ENCODE measurements at places on chromosomes 2 and 18.

DNA sequence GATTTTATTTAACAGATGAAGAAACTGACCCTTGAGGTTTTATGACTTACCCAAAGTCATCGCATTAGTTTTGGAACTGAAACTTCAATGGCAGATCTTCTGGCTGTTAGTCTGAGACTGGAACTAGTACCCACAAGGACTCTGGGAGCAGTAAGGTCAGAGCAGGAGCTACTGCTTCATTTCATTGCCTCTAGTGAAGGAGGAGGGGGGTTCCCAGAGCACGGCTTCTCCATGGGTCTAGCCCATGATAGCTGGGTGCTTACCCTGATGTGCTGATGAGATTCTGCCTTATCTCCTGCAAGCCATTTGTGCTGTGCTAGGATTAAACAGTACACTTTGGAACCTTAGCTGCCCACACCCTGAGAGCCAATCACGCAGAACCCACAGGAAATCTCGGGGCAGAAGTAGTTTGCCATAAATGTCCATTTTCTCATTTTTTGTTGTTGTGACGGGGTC is 5.4 kb upstream of the RNASEH1 start:
- DNase-seq = no peak

GRCh38 chr2:106165561-106165960 is 28.5 kb downstream of the UXS1 start:
- DNase-seq = no peak

- no peak for DNase-seq
Measured at GRCh38 chr2:226904592-226904991, 68.7 kb downstream of the RHBDD1 start.

DNA sequence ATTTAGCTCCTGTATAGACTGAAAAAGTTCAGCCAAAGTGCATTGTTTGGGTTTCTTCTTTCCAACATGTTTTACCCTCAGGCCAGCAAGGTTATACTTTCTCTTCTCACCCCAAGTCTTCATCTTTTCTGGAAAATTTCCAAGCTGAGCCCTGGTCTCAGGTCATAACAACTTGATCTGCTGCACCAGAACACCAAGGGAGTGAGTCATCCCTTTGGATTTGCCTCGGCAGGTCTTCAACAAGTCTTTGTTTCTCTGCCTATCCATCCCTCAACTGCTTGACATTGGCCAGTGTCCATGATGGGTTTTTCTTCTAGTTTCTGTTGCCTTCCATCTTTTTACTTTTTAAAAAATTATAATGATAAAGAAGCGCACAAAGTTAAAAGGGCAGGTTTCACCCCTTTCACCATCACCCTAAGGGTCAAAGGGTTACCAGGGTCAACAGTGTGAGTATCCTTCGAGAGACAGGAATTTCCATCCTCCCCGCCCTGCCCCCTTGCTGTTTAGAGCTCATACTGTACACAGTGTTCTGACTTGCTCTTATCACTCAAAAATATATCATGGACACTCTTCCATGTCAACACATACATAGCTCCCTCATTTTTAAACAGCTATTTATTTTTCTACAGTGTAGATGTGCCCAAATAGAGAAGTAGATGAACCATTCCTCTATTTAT is 5.7 kb upstream of the SPATS2L start:
- DNase-seq = no peak

GRCh38 chr2:140861666-140862065 is 1269.2 kb downstream of the LRP1B start:
- DNase-seq = no peak

GRCh38 chr2:37854676-37855282 is 70.3 kb upstream of the RMDN2 start:
- DNase-seq = no peak

DNA sequence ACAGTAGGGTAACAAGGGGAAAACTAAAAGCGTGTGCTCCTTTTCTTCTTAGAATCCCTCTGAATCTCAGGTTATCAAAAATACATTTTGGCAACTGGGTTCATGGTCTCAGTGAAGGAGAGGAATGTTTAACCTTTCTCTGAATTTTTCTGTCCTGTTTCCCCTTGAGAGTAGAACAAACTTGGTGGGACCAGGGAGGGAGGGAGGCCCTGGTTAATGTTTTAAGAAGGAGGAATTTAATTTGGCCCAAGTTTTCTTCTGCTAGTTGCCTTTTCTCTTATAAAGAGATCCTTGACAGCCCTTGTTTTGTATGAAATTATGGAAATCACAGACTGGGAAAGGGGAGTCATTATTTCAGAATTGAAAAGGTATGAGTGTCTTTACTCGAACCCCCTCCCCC is 12.2 kb upstream of the POU3F3 start:
- DNase-seq = no peak

DNA sequence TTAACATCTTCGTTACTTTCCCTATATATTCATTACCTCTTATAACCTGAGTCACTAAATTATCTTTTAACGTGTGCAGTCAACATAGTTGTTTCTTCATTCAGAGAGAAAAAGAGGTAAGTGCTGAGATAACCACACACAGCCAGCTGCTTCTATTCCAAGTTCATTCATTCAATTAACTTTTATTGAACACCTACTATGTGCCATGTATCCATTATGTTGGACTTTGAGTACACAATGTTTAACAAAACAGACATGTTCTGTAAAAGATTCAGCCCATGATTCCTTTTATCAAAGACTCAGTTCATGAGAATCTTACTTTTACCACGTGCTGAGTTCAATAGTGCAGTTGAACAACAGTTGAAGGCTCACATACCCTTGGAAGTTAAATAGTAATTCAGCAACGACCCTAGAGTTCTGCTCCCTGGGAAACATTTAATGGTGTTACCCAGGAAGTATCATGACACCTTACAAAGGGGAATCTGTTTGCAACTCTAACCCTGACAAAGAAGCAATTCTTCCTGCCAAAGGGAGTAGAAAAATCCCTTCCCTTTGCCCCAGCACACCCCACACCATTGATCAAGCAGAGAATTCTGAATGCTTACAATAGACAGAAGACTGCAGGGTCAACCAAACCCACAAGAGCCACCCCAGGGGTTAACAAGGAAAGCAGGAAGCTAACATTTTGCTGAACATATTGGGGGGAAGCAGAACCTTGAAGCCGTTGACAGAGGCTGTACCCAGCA is 595.8 kb downstream of the STK39 start:
- DNase-seq = no peak

GRCh38 chr2:7924023-7924762 is 757.7 kb upstream of the ID2 start:
- no peak for DNase-seq

DNA sequence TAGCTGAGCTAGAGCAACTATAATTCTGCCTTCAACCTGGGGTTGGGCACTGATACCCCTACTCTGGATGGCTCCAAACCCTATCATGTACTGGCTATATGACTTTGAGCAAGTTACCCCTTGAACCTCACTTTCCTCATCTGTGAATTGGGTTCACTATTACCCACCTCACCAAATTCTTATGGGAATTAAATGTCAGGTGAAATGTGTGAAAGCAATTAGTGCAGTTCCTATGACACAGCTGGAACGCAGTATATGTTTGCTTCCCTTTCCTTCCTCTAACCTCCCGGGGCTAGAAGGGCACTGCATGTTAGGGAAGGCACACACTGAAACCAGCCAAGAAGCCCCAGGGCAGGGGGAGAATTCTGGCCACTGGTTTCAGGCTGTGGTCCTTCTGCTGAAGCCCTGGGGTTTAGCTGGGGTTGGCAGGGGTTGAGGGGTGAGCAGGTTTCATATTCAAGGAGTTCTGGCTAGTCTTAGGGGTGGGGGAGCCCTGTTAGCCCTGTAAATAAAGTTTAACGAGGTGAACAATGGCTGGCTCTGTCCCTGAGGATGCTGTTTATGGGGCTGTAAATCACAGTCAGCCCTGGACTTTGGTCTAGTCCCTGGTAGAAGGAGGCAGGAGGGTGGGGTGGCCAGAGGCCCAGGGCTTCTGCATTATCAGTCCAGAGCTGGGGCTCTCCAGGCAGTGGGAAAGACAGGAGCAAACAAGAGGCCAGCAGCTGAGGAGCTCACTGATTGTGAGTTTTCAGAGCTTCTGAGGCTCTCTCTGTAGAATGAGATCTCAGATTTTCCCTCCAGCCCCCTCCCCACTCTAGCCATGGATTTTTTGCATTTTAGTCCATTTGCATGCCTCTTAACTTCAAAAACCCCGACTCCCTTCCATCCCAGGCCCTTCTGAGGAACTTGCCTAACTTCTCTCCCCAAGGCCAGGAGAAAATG is 8.0 kb downstream of the PKDCC start:
- DNase-seq = no peak

GRCh38 chr2:164766216-164766953 is 75.2 kb downstream of the COBLL1 start:
- DNase-seq = no peak

GRCh38 chr2:48588745-48589144 is 28.9 kb upstream of the GTF2A1L start:
- no peak for DNase-seq

DNA sequence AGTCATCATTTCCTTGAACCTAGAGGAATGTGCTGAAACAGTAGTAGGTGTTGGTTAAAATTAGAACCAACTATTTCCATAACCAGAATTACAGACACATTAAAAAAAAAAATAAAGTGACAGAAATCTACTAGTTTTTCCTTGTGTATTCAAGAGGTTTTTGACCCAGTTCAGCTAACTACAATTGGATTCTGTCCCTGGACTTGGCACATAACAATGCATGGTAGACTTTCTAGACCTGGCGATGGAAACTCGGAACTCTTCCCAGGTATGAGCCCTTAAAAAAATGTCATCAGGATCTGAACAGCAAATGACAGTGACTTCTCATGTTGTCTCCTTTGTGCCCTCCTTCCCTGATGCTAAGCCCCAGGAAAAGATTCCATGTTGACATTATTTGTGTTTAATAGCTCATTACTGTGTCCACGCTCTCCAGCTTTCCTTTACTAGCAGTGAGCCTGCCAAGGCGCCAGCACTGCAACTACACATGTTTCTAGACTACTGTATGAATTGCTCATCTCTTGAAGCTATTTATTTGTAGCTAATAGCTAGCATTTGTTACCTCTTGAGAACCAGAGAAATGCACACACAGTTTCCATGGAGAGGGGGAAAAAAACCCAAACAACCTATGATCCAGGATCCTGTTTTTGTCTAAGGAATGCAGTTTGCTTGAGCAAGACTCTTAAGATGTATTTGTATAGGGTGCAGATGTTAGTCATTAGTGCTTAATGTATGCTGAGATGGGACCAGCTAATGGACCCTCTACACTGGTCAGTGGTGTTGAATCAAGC is 148.5 kb downstream of the FMNL2 start:
- DNase-seq = no peak

- DNase-seq = no peak
Measured at GRCh38 chr2:236351966-236352525, 87.8 kb upstream of the ASB18 start.

GRCh38 chr2:18496516-18496915 is 63.9 kb downstream of the RDH14 start:
- no peak for DNase-seq

DNA sequence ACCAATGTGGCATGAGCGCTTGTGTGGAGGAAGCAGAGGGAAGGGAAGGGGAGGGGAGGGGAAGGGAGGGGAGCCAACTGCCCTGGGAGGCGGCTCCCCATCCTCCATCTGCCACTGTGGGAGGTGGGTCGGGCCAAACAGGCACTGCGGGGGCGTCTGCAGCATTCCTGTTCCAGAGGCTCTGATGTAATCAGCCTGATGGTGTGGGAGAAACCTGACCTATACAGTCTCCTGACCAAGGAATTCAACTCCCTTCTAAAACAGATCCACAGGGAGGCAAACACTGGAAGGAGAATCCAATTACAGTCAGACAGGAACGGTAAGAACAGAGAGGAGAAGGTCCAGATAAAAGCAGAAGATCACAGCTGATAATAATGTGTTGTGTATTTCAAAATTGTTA is 88.8 kb downstream of the CD8B2 start:
- DNase-seq = no peak

- peak; percentile 60 for DNase-seq
Measured at GRCh38 chr2:1649103-1650084, 94.9 kb downstream of the PXDN start.

DNA sequence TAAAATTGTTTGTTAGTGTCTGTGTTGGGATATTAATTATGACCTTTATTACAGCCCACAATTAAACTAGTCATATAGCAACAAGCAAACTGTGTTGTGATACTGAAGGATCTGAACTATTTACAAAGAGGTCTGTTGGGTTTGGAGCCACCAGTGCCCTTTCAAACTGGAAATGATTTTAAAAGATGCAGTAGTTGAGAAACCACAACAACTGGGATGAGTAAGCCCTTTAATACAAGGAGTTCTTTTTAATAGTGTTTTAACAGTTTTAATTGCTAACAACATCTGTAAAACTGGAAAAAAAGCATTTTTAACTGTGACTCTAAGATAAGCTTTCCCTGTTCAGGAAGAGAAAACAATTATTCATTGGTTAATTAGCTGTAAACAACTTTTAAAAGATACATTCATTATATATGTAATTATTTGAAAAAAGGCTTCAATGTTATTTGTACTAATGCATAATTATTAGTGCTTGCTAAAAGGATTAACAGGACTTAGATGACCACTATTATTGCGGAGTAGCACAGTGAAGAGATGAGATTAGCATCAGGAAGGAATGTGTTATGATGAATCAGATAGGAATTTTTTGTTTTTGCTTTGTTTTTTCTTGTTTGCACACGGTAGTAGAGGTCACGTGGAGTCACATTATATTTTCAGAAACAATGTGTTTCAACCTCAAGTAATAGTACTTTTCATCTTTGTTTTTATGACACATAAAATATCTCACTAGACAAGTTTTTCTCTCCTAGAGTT is 392.7 kb upstream of the FANCL start:
- DNase-seq = no peak

- DNase-seq = no peak
Measured at GRCh38 chr2:241558532-241559322, at the start of gene BOK. Gene BOK, plus strand, starts transcription at chr2:241558745. Its CDS starts 739 bp downstream, at chr2:241559484.

- DNase-seq = no peak
Measured at GRCh38 chr2:70767699-70768589, at the start of gene ADD2. Gene ADD2, minus strand, starts transcription at chr2:70768200. Its CDS starts 61,792 bp downstream, at chr2:70706408.

GRCh38 chr2:36322108-36322507 is 33.5 kb upstream of the CRIM1 start:
- DNase-seq = no peak

- no peak for DNase-seq
Measured at GRCh38 chr2:54077088-54077900, 38.1 kb upstream of the ACYP2 start.

DNA sequence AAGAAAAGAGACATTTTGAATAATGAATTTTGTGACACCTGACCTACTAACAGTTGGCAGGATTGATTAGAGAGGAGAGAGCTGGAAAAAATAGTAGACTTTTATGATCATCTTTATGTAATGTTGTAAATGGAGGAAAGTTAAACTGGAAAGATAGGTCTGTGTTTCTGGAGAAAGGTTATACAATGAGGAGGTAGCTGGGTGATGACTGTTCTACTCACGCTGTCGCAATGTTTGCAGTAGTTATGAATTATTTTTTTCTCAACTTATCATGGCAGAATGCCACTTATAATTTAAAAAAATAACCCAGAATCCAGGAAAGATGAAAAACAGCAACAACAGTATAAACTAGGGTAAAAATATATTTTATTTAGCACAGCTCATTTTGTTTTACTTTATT is 364.9 kb downstream of the SPAG16 start:
- DNase-seq = no peak

- no peak for DNase-seq
Measured at GRCh38 chr2:20666005-20666303, 990 bp upstream of the GDF7 start.
